ENCODE measurements at places on chromosomes 2 and 18. TPM values are rescaled to one million over a fixed set of nuclear protein-coding genes. Genes with fewer than 3 reads are reported as not detected.

The LHCGR gene
- not detected for total RNA-seq

The RELCH gene
- 39.0 TPM for total RNA-seq

The SGPP2 gene
- 89.8 TPM for total RNA-seq

The ASB18 gene
- total RNA-seq: not detected

The NYAP2 gene
- 0.66 TPM for total RNA-seq

The SERPINB12 gene
- total RNA-seq: not detected

The STRADB gene
- total RNA-seq: 26.1 TPM

The EIPR1 gene
- total RNA-seq: 28.2 TPM

The KLHL14 gene
- total RNA-seq: 15.4 TPM

The WNT10A gene
- total RNA-seq: 10.2 TPM

Data from kidney (tissue), 22 donors.